Stimulated activated CD4-positive, alpha-beta T cell treated with anti-CD3 and anti-CD28 coated beads, TNF-alpha, amount 100 ng/mL, for 4 hours (primary cell): ENCODE measurements at places on chromosomes 7 and 10.

GRCh38 chr10:116961406-116962251 is 43.4 kb downstream of the SHTN1 start:
- DNase-seq = no peak

- no peak for DNase-seq
These were observed 40.0 kb downstream of the GARS1 start for GRCh38 chr7:30634634-30635201.

GRCh38 chr7:87151002-87151728 is 1.1 kb upstream of the DMTF1 start:
- no peak for DNase-seq

DNA sequence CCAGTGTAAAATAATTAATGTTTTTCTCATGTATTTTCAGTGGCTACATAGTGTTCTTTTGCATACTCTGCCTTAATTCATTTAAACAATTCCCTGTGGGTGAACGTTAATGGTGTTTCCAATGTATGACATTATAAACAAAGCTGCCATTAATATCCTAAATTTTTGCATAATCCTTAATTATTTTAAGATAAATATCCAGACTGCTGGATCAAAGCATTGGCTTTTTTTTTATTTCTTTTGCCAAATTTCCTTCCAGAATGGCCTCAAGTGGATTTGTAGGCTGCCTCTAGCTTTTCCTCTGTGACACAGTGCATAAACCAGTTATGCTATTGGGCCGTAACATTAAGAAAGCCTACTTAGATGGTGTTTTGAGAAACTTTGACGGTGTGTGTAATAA is 29.5 kb downstream of the MCM10 start:
- DNase-seq = no peak

GRCh38 chr10:121307411-121307980 is 290.7 kb downstream of the FGFR2 start:
- DNase-seq = no peak

DNA sequence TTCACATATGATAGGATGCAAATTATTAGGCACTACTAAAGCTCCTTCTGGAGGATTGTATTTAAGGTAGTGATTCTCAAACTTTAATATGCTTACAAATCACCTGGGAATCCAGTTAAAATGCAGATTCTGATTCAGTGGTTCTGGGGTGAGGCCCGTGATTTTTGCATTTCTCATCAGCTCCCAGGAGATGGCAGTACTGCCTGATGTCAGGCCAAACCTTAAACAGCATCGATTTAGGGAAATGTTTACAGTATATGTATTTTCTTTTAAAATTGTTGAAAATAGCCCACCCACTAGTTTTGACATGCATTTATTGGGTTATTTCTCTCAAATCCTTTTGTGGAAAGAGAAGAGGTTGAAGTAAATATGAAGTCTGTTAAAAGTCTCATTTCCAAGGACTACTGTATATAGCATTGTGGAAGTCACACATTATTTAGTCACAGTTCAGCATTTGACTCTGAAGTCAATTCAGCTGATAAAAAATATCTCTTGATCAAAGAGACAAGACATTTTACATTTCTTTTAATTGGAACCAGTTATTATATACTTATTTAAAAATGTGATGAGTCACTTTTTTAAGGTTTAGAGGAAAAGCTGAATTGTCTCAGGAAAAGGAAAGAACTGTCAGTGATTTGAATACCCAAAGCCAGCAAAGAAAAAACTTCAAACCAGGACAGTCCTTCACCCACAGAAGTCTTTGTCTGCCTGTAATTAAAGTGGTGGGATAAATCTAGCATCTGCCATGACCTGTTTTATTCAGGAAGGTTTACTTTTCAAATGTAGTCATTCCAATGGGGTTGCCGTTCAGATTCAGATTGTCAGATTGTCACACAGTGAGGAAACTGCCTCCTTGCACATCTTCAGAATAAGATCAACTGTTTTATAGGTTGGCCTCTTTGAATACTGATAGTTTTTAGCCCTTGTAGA is 21.1 kb upstream of the HBP1 start:
- DNase-seq = no peak

GRCh38 chr7:140281960-140282359 is 105.2 kb upstream of the KDM7A start:
- DNase-seq = no peak

DNA sequence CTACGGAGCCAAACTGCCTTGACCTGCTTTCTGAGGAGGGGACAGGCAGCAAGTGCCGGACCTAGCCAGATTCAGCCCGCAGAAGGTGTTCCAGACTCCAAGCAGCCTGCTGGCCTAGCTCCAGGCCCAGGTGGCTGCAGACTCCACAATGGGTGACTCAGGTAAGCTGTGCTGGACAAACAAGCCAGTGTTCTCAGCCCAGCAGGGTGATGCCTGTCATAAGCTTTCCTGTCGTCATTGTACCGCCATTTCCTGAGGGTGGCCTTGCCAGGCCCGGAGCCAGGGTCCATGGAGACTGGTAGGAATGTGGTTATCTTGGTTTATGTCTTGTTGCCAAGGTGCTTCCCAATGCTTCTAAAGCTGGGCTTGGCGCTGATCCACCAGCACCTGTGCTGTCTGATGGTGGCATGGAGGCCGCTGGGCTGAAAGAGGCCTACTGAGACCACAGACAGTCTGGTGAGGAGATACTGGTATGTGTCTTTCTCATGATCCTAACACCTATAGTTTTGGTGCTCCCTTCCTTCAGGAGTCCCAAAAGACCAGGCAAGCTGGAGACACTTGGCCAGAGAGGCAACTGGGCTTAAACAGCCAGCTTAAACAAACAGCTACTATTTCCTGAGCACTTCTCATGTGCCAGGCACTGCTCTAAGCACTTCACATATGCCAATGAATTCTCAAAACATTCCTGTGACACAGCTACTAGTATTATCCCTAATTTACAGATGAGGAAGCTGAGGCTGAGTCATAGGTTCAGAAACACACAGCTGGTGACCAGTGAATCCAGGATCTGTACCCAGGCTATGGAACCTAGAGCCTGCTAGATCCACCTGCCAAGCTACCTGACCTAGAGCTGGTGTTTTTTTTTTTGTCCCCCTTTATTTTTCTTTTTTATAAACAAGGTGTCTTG is 42.0 kb downstream of the ZC3HC1 start:
- DNase-seq = no peak

GRCh38 chr7:116575853-116576252 is 51.0 kb downstream of the CAV1 start:
- no peak for DNase-seq

DNA sequence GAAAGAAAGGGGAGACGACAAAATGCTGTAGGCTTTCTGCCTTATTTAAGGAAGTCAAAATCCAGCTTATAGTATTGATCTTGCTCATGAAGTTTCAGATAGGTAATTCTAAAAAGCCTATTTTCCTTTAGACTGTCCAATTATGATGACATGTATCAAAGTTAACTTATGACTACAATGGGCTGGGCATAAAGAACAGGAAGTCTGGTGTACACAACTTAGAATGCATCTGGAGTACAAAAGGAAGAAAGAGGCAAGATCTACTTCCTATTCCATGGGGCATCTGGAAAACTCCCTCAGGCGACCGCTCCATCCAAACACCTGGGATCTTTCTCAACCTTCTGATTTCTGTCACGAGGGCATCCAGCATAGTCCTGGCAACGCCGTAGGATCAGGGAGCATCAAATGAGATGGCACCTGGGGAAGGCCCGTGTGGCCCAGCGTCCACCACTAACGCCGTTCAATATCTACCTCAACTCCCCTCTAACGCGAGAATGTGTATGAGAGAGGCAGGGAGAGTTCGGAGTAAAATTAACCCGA is 512 bp downstream of the FAM24B start:
- no peak for DNase-seq

DNA sequence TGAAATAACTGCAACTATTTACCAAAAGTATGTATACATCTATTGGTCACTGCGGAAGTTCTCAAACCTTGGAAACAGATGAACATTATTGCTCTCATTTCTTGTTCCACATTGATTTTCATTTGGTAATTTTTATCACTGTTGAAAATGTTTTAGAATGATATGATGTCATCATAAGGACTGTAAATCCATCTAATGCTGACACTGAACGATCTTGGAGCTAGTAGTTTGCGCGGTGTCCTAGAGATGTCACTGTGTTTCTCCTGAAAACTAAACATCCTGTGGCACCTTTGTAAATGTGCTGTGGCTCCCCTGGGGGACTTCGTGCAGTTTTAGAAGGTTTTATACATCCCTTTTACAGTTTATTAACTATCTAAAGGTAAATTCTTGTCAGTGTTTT is 73.5 kb downstream of the DNAJB9 start:
- no peak for DNase-seq

- DNase-seq = no peak
These were observed 163.4 kb downstream of the RAPGEF5 start for GRCh38 chr7:22193450-22193983.

DNA sequence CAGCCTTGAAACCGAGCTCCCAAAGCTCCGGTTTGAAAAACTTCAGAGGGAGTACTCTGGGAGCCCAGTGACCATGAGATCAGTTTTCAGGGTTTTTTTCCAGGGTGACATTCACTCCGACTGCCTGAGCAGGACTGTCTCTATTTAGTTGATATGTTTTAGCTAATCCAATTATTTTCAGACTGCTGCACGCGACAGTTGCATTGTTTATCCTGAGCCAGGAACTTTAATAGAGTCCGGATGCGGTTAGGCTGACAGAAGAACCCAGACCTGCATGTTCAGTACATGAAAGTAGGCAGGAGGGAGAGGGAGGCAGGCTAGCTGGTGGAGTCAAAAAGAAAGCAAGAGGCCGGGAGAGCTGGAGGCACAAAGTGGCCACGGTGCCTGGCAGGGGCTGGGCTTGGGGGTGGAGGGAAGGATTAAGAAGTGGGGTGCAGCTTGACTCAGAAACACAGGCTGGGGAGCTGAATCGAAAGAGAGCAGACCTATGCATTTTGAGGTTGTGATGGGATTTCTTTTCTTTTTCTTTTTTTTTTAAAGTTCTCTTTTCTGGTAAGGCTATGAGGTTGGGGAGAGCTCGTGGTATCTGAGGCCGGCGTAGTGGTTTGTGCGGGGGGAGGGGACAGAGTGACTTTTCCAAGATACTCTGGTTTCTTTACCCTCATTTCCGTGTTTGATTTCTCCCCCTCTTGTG is 5.7 kb downstream of the GATA3 start:
- DNase-seq = no peak

DNA sequence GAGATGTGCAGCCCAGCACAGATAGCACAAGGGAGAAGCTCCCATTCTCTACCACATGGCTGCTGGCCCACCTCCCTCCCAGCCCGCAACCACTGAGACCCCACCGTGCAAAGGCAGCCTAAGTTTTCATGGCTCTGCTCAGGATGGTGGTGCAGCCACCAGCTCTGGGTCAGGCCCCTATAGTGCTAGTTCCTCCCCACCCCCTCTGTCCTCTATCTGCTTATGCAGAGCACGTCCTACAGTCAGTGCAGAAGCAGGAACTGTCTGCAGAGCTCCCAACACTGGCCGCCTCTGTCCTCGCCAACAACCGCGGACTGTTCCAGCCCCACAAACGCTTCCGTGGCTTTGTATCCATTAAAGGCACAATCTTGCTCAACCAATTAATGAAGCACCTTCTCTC is 278.9 kb downstream of the GRID1 start:
- no peak for DNase-seq

GRCh38 chr10:128642023-128642422 is 515.8 kb upstream of the MKI67 start:
- DNase-seq = no peak

DNA sequence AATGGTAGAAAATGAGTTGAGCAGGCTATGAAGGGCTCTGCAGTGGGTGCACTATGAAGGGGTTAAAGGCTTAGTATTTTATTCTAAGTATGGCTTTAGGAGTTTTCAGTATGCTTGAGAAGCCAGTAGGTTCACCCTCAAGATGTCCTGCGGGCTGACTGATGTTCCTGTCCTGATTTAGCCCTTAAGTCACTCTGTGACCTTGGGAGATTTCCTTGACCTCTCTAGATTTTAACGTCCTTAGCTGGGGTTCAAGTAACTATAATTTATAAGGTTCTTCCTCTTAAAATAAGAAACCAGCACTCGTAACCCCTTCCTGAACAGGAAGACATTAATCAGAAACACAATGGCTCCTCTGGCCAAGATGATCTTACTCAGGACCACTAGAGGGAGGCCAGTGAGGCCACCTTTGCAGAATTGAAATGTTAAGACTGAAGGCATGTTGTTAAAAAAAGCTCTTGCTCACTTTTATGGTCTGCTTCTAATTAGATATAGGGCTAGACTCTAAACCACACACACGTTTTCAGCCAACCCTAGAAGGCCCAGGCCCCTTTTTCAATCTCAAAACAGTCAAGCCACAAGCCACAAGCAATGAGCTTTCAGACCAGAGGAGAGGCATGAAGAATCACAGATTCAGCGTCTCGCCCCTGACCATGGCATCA is 41.9 kb downstream of the CDK1 start:
- no peak for DNase-seq

- no peak for DNase-seq
These were observed 47.4 kb upstream of the CAMK2B start for GRCh38 chr7:44372560-44373417.

DNA sequence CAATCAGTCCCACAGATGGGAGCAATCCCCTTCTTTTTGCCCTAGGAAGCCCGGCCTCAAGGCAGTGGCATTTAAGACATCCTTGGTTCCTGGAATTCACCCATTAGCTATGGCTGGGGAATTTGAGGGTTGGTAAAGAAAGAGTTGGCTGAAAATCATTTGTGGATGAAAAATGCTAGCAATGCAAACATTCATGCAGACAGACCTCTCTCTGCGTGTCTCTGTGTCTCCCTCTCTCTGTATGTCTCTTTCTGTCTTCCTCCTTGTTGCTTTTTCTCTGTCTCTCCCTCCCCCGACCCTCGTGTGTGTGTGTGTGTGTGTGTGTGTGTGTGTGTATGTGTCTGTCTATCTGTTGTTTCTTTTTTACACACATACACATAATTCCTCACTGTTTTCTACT is 19.4 kb downstream of the LDB3 start:
- no peak for DNase-seq

GRCh38 chr10:105770524-105771212 is 1129.6 kb downstream of the SORCS3 start:
- DNase-seq = no peak

DNA sequence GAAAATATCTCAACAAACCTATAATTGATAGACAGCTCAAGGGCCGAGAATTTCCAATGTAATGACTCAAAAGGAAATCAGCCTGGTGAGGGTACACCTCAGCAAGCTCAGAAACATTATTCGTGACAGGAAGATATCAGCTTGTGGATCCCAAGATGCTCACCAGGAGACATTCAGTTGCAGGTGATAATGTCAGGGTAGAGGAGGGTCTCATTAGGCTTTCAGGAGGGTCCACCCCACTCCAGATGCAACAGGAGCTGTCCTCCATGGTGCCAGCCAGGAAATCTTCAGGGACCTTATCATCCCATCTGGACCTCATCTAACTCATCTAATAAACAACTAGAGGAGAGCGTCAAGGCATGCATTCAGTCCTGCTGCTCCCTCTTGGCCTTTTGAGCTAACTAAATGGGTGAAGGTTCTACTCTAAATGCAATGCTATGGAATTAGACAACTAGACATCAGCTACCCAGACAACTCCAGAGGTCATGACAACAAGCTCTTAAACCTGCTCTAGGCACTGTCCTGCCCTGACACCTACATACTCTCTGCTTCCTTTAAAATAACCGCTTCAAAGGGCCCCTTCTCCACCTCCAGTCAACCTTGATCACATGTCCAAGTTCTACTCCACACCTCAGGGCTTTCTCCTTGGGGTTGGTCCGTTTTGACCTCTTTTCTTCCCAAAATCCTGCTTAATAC is 4.3 kb upstream of the GIMAP5 start:
- no peak for DNase-seq
